CD8-positive, alpha-beta memory T cell (primary cell): ENCODE measurements at places on chromosomes 2 and 18.

DNA sequence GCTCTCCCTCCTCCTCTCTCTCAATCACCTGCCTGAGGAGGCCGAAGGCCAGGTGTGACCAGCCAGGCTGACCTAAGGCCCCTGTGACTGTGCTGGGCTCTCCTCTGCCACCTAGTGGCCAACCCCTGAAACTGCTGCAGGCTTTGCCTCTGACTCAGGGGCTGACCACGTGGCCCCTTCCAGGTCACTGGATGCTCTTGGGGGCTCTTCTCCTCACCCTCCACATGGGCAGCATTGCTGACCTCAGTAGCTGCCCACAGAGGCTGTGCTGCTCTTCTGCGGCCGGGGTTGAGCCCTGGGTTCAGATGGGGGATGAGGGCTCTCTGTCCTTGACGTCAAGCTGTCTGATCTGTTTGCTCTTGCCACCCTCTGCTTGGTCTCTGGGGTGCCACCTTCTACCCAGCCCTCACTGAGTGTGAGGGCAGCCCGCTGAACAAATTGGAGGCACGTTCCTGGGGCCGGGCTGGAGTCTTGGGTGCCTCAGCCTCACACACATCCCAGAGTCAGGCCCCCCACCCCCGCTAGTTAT lies 122.7 kb downstream of the TWIST2 start:
- DNase-seq: peak; percentile 17

DNA sequence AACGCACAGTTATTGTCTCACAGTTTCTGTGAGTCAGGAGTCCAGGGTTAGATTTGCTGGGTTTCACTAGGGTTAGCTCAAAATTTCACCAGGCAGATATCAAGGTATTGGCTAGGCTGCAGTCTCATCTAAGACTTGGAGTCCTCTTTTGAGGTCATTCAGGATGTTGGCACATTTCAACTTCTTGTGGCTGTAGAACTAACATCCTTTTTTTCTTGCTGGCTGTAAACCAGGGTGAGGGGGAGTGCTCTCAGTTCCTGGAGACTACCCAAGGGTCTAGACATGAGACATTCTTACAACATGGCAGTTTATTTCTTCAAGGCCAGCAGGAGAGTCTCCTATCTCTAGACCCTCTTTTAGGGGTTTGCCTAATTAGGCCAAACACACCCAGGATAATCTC lies 12.8 kb upstream of the CAVIN2 start:
- no peak for DNase-seq

DNA sequence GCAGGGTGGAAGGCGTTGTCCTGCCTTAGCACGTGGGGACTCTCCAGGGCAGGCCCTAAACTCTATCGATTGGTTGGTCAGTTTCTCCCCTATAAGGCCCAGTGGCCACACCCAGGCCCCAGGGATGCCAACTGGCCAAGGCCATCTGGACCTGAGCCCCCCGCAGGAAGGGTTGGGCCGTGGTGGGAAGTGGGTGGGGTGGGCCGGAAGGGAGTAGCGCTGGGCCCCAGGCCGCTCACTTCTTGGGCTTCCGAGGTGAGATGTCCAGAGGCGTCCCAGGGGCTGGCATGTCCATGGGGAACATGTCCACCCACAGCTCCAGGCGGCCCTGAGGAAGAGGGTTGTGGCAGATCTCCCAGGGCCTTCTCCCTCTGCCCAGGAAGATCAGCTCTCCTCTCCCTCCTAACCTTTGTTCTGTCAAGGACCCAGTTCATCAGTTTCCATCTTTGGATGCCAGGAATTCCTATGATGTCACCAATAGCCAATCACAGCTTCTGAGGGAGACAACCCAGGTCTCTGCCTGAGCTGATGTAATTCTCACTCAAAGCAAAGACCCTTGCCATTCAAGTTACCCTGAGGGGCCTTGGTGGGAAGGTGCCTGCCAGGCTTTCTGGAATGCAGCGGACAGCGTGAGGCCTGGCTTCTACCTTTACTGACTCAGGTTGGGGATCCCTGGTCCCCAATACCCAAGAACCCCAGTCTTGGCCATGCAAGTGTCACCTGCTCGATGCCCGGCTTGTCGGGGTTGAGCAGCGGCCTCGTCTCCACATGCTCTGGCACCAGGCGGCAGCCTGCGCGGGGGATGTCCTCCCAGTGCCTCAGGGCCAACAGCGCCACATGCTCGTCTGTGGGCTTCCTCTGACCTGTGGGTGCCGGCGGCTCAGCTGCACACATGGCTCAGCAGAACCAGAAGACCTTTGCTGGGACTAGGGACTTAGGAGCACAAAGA lies 14.4 kb downstream of the OTOF start:
- no peak for DNase-seq

- DNase-seq: no peak
These were observed 38.5 kb downstream of the PSMG2 start for GRCh38 chr18:12741351-12741750.

GRCh38 chr2:95292623-95293260 lies 4.4 kb upstream of the KCNIP3 start:
- DNase-seq: no peak

GRCh38 chr18:57787068-57787685 lies 15.9 kb downstream of the ATP8B1 start:
- DNase-seq: no peak

DNA sequence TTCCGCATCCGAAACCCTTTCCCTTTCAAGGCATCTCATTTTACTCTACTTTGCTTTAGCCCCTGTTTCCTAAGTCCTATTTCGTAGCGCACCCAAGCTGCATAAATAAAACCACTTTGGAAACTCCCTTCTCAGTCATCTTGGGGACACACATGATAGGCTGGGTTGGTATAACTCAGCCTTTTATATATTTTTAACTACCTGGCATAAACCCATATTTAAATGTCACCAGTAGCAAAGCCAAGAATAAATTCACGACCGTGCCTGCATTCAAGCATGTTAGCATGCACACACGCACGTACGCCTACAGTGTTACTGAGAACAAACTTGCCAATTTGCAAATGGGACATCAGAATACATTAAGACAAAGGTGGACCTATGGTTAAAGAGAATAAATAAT lies 564.7 kb upstream of the PIK3C3 start:
- no peak for DNase-seq

DNA sequence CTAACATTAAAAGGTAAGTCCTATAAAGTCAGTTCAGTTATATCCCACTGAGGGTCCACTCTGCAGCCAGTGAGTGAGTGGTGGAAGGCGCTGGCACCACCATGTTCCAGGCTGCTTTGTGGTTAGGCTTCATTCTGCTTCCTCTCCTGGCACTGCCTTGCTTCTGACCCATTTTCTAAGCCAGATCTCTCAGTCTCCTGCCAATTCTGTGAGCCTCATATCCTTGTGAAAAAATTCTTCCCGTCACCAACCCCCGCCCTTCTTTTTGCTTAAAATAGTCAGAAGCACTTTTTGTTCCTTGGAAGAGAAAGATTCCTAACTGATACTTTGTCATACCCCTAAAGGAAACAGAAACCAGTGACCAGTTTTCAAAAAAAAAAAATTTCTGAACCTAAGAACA lies 139.8 kb upstream of the NCK2 start:
- DNase-seq: no peak

DNA sequence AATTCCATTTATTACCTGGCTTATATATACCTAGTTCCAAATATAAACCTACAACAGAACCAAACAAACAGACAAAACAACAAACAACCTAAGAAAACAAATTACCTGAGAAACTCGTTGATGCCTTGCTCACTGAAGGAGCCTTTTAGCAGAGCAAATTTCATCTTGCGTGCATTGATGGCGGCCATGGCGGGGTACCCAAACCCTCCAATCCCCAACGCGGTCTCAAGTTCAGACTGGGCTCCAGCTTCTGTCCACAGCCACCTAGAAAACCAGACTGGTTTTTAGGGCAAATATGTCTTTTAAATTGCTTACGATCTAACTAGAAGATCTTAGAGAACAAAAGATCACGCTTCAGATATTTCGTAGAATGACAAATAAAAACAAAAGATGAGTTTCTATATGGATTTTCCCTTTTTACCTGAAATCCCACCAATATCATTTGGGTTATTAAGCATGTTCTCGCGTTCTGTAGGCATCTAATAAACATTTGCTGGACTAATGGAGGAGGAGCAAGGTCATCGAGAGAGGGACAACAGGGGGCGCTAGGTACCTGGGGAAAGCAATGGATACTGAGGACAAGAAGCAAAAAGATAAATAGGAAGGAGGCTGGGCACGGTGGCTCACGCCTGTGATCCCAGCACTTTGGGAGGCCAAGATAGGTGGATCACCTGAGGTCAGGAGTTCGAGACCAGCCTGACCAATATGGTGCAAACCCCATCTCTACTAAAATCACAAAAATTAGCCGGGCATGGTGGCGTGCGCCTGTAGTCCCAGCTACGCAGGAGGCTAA lies 25.2 kb downstream of the PDIA6 start:
- no peak for DNase-seq

DNA sequence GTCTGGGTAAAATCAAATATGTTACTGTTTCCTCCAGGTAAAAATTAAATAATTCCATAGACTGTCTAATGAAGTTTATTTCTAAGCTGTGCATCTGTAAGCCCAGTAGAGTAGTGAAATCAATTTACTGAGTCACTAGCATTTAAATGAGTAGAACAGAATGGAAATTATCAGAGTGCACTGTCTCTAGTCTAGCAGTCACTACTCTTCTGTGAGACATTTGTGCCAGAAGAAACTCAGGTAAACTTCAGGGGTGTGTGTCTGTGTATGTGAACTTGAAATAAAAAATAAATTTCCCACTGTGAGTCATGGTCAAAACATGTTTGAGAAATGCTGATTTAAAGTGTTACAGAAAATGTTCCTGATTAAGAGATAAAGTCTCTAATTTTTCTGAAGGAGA lies 146.4 kb downstream of the RIF1 start:
- no peak for DNase-seq

GRCh38 chr2:232038251-232038880 lies 76.9 kb downstream of the DIS3L2 start:
- DNase-seq: no peak

GRCh38 chr18:9174302-9174701 lies 37.7 kb downstream of the ANKRD12 start:
- DNase-seq: no peak

- DNase-seq: no peak
These were observed 71.1 kb downstream of the LDLRAD4 start for GRCh38 chr18:13289481-13290205.

DNA sequence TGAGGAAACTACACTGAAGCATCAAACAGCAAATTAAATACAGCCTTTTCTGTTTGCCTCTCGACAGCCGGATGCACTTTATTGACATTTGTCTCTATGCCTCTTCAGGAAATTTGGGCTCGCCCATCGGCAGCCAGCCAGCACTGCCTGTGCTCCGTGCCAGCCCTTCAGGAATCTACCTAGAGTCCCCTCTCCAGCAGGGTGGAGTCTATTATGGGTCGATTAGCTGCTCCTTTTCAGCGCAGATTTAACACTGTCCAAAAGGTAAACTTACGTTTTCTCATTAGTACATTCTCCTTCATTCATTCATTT lies 91.5 kb downstream of the MYCN start:
- no peak for DNase-seq

- DNase-seq: no peak
These were observed 158.9 kb downstream of the MSH2 start for GRCh38 chr2:47561906-47562305.

GRCh38 chr2:178924817-178925216 lies 117.6 kb upstream of the TTN start:
- DNase-seq: no peak

DNA sequence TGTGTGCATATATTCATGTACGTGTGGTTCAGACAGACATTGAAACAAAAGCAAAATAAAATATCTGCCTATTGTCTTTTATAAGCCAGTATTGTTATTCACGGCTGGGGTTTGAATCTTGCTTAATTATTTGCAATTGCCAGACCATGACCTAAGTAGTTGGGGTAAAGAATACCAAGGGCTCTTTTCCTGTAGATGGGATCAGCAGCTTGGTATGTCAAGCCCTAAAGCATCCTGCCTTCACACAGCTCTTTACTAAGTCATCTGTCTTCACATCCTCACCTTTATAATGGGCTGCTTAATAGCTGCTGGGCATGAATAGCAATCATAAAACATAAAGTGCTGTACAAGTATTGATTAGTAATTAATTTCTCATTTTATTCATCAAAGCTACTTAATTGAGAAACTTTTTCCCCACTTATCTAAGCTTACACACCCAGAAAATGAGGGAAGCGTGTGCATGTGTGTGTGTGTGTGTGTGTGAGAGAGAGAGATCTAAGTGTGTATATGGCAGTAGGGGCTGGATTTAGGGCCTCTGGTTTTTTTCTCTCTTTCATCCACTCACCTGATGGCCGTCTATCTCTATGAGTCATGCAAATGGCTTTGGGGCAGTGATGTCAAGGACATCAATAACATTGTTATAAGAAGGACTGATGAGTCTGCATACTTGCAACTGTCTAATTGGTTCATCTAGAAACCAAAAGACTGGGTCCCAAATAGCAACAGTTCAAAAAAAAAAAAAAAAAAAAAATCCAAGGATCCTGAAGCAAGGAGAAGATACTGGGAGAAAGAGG lies 244.1 kb upstream of the TNP1 start:
- DNase-seq: no peak

GRCh38 chr2:15042801-15043217 lies 410.3 kb downstream of the LRATD1 start:
- no peak for DNase-seq

DNA sequence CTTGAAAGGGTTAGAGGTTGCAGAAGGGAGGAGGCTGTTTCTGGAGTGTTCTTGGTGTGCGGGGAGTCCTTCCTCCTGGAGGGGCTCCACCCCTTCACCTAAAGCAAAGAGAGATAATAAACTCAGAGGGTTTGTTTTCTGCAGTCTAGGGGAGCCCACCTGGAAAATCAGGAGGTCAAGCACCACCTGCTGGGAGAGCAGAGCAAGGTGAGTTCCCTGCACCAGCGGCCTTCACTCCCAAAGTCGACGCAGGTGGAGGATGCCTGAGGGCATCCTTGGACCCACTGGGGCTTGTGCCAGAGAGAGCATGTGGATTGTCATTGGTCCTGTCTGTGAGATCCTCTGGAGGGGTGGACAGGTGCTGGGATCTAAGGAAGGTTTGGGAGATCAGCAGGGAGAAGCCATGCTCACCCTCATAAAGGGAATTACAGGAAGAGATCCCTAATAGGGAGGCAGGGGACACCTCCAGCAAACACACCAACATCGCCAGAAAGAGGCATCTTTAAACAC lies 116.7 kb downstream of the KCNF1 start:
- DNase-seq: no peak

- no peak for DNase-seq
These were observed 52.9 kb downstream of the SCG2 start for GRCh38 chr2:223549215-223549614.

DNA sequence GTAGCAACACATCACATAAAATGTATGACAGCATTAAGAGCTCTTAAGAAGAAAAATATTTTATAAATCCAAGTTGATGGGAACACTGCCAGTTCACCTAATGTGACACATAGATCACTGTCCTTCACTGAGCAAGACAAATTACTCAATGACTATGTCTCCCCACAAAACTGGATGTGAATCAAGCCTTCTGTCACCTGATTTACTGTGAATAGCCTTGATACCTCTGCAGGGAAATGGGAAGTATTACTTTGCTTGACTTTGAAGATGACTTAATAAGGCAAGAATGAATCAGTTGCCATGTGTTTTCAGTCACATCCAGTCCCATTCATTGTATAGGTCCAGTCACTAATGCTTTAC lies 94.6 kb downstream of the NYAP2 start:
- DNase-seq: no peak

GRCh38 chr2:167833294-167833693 lies 414.1 kb downstream of the STK39 start:
- DNase-seq: no peak
